ENCODE measurements at places on chromosomes 2 and 18.

DNA sequence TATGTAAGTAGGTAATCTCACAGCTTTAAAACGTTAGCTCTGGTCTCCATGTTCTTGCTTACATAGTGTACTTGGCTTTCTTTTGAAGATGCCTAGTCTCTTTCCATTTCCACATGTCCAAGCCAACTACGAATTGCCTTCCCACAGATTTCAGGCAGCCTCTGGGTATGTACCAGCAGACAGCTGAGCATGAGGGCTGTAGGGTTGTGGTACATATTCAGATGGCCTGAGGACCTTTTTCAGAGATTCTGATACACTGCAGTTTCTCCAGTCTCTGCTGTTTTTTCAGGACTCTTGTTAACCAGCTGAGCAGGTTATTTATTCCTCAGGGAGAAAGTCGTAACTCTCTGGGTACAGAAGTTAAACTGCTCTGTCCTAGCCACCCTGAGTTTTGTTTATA, 3.1 kb upstream of the KCNJ13 start:
- no peak for DNase-seq

DNA sequence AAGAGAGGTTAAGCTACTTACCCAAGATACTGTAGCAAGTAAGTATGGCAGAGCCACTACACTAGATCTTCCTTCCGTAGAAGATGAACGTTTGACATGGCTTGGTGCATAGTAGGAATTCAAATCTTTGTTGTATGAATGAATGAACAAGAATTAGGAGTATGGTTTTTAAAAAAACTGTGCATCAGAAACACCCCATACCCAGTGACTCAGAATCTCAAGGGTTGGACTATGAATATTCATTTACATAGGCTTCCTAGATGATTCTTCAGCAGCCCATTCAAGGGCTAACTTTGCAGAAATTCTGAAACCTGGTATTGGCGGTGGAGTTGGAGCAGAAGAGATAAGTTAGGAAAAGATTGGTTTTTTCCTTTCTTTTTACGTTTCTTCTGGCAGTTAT, 5.4 kb downstream of the ACTR3 start:
- DNase-seq: no peak

- DNase-seq: no peak
These were observed 329.1 kb upstream of the PKDCC start for GRCh38 chr2:41718705-41719104.

DNA sequence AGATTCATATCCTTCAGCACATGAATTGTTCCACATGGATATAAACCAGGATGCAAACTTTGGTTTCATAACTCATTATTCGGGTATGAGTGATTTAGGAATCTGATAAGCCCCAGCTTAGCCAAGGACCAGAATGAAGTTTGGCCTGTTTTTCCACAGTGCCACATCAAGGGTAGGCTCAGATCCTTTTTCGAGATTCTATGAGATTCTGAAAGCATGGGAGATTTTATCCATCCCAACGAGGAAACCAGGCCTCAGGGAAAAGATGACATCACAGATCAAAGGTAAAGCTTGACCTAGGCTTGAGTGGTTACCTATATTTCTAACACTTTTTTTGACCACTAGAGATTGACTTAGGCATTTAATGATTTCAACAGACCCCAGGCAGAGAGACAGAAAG, 590.8 kb upstream of the PKDCC start:
- DNase-seq: no peak

DNA sequence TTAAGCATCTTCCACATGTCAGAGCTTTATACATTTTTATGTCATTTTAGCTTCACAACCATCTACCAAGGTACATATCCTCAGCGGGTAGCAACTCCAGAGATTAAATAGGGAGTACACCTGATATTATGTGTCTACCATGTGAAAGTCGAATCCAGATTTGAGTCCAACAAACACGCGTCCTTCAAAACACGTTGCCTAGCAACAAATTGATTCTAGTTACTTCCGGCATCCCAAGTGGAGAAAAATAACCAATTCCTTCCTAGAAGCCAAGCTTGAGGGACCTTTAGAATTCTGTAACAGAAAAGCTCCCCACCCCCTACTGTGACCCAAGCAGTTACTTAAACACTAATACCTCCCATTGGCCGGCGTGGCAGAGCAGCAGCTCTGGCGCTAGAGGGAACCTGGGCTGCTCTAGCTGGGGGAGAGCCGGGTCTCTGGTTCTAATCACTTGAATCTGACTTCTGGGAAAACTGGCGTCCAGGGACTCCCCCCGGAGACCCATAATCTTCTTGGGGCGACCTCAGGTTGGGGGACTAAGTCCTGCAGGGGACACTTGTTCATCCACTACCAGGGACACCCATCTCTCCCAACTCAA, at the start of gene ERICH2:
TSS of gene ERICH2 (plus strand) at position 371 of the 598 bp plus-strand sequence. CDS start 304 bp downstream, outside the sequence.
- peak; percentile 55 for DNase-seq

DNA sequence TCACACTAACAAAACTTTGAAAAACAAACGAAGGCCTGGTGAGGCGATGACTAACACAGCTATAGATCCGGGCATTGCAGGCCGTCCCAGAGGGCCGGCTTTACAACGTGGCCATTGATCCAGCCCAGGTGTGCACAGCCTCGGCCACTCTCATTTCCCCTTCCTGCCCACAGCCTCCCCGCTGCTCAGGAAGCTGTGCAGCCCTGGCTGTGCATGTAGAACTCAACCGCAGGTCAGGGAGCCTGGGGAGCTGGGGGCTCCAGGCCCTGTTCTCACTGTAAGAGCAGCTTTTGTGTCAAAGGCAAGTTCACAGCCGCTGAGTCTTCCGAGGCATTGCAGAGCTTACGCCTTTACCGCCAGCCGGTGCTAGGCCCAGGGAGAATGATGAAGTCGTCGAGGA, 87.2 kb downstream of the LONRF2 start:
- no peak for DNase-seq

GRCh38 chr2:228581731-228582130, 400.2 kb upstream of the SPHKAP start:
- no peak for DNase-seq
